ENCODE measurements at places on chromosomes 4 and X. TPM values are rescaled to one million over a fixed set of nuclear protein-coding genes. Genes with fewer than 3 reads are reported as not detected.

ASB5 gene
- not detected for total RNA-seq

RBM10 gene
- total RNA-seq, result 44.8 TPM

SLIT2 gene
- 0.06 TPM for total RNA-seq

GIMD1 gene
- not detected for total RNA-seq

PHKA1 gene
- total RNA-seq, result 22.0 TPM

TBX22 gene
- total RNA-seq, result not detected

SPIN4 gene
- total RNA-seq, result 6.3 TPM

MBNL3 gene
- not detected for total RNA-seq

RASSF6 gene
- total RNA-seq, result 0.76 TPM

COL25A1 gene
- not detected for total RNA-seq

CXorf65 gene
- not detected for total RNA-seq

SPANXN4 gene
- not detected for total RNA-seq

HPSE gene
- 0.92 TPM for total RNA-seq

SOX3 gene
- not detected for total RNA-seq

ETDB gene
- not detected for total RNA-seq

APOO gene
- total RNA-seq, result 39.8 TPM

PHOX2B gene
- total RNA-seq, result not detected

TMEM184C gene
- 24.1 TPM for total RNA-seq

HSFX4 gene
- not detected for total RNA-seq

CT55 gene
- total RNA-seq, result not detected

DCAF4L1 gene
- total RNA-seq, result 0.11 TPM

ARHGEF6 gene
- 0.18 TPM for total RNA-seq

AREG gene
- total RNA-seq, result 71.1 TPM

ZAR1 gene
- 0.10 TPM for total RNA-seq

NHS gene
- total RNA-seq, result 5.7 TPM

GAGE13 gene
- not detected for total RNA-seq

TSPAN7 gene
- 2.9 TPM for total RNA-seq

PABPC1L2B gene
- total RNA-seq, result not detected

TCEAL5 gene
- not detected for total RNA-seq

ALAS2 gene
- not detected for total RNA-seq

SMR3B gene
- not detected for total RNA-seq

RGN gene
- total RNA-seq, result not detected

STARD8 gene
- 1.8 TPM for total RNA-seq

UGT2B7 gene
- 0.25 TPM for total RNA-seq

RHOXF1 gene
- total RNA-seq, result not detected

RBMXL3 gene
- not detected for total RNA-seq

GAB3 gene
- total RNA-seq, result 0.76 TPM

JADE1 gene
- 14.3 TPM for total RNA-seq

MAGEA2B gene
- not detected for total RNA-seq

S100G gene
- not detected for total RNA-seq

COX7B2 gene
- total RNA-seq, result not detected

AMBN gene
- total RNA-seq, result not detected

PPP3CA gene
- 29.0 TPM for total RNA-seq

GNRHR gene
- not detected for total RNA-seq

LINC00632 gene
- total RNA-seq, result 2.8 TPM

LRIT3 gene
- 0.06 TPM for total RNA-seq

LEF1 gene
- not detected for total RNA-seq

ALPK1 gene
- 2.2 TPM for total RNA-seq

TRIML2 gene
- total RNA-seq, result 93.3 TPM

SPANXB1 gene
- 2.6 TPM for total RNA-seq

VSIG4 gene
- not detected for total RNA-seq

RS1 gene
- total RNA-seq, result not detected

GPM6B gene
- not detected for total RNA-seq

POLN gene
- 0.72 TPM for total RNA-seq

CSN3 gene
- total RNA-seq, result not detected

NOX1 gene
- total RNA-seq, result 0.10 TPM

PF4V1 gene
- not detected for total RNA-seq

PORCN gene
- 16.1 TPM for total RNA-seq

All from A549 treated with DMSO at 1 μM for 4 hours (cell line).